Sigmoid colon (tissue), 7 donors: ENCODE measurements at places on chromosomes 3 and 15.

GRCh38 chr3:182621435-182622240 lies 171.7 kb upstream of the ATP11B start:
- DNase-seq: no peak

DNA sequence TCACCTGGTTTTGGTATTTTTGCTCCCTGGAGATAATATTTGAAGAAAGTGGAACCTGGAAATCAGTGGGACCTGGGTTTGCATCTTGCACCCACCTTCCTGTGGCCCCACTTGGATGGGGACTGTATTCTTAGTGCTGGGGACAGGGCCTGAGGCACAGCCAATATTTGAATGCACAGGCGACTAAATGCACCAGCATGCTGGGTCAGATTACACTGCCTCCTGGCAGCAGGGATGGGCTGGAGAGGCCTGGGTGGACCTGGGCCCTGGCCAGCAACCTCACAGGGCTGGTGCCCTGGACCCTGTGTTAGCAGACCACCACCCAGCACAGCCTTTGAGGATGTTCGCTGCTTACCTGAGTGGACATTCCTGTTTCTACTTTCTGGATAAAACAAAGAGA lies 10.5 kb downstream of the ITIH4 start:
- DNase-seq: no peak

GRCh38 chr3:134922866-134923265 lies 127.8 kb downstream of the EPHB1 start:
- peak; percentile 42 for DNase-seq

GRCh38 chr3:18288243-18288642 lies 136.9 kb downstream of the SATB1 start:
- no peak for DNase-seq

GRCh38 chr15:23565395-23566070 lies at the start of gene MKRN3:
MKRN3 (plus strand) TSS chr15:23565674; CDS start chr15:23565783, 109 bp downstream.
- DNase-seq: no peak

GRCh38 chr3:196763179-196763578 lies 23.5 kb downstream of the PAK2 start:
- no peak for DNase-seq

- no peak for DNase-seq
Measured at GRCh38 chr3:136305879-136306278, 55.7 kb downstream of the PCCB start.

GRCh38 chr15:68053701-68054627 lies at the start of gene PIAS1:
PIAS1 (plus strand) TSS chr15:68054315; CDS start chr15:68054327, 12 bp downstream.
- peak; percentile 97 for DNase-seq

DNA sequence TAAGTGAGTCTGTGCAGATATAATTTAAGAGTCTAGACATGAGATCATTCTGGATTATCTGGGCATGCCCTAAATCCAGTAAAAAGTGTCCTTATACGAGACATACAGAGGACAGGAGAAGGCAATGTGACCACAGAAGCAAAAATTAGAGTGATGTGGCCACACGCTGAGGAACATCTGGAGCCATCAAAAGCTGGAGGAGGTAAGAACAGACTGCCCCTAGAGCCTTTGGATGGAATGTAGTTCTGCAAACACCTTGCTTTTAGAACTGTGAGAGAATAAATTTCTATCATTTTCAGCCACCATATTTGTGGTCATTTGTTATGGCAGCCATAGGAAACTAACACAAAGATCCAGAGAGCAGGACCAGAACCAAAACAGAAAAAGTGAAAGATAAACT lies 41.0 kb downstream of the CD200 start:
- no peak for DNase-seq

DNA sequence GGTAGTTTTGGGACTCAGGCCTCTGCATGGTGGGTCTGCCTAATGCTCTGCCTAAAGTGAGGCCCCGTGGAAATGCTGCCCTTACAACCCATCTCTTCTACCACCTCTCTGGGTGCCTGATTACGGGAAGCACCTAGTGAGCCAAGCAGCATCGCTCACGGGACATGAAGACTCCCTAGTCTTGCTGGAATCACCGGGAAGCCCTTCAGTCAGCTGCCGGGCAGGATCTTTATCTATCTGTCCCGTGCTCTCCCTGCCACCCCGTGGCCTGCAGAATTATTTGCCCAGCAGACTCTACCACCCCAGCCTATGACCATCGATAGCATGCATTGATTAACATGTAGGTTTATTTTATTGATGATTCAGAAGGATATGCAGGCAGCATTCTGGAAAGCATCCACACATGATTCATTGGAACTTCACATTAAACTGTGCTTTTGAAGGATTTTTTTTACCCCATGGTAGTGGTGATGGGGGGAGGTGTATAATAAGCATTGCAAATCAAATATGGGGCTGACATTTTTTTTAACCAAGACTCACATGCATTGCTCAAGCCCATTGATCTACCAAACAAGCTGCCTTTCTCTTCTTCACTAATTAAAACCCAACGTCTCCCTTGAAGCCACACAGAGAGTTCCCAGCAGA lies 63.1 kb downstream of the ATP2B2 start:
- DNase-seq: no peak
